ENCODE measurements at places on chromosomes 3 and 15.

GRCh38 chr3:82293435-82293834, 532.0 kb upstream of the GBE1 start:
- DNase-seq, result no peak

DNA sequence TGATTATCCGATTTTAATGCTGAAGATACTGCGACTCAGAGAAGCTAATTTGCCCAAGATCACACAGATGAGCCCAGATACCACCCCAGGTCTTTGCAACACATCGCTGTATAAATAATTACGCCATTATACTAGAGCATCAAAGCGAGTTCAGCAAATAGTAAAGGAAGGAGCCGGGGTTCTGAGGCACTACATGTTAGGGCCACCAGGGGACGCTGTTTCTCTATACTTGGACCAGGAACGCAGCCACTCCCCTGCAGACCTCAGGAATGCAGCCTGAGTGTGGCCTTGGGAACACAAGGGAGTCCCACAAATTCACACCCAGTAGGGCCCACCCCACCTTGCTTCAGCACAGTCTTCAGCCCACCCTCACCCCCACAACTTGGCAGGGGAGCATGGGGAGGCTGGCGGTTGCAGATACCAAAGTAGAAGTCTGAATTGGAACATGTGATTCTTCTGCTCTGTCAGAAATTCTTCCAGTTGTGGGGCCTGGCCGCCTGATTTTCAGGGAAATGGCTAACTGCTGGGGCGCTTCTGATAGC, 57.8 kb upstream of the RYK start:
- no peak for DNase-seq

- DNase-seq, result no peak
These were observed 84.4 kb downstream of the GPR156 start for GRCh38 chr3:120200493-120201235.

DNA sequence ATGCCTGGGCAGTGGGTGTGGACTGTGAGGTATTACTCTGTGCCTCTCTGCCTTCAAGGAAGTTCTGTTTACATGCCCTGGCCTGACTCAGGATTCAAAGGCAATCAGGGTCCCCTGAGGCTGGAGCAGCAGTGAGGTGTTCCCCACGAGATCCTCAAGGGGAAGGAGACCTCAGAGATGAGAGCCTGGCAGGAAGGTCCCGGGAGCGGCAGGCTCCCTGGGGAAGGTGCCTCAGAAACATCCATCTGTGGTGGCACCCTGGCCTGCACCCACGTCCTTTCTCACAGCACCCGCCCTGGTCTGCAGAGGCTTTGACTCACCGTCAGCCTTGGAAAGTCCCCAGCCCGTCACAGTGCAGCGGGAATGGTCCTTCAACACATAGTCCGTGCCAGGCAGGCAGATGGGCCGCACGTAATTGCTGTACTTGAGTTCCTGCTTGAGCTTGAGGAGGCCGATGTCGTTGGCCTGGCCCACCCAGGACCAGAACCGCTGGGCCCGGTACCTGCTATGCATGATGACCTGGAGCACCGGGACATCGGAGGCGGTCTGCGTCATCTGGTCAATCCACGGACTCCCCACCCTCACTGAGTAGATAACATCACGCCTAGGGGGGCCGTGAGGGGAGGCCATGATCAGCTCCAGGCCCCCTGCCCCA, 3.6 kb downstream of the PRSS50 start:
- no peak for DNase-seq

- no peak for DNase-seq
These were observed 41.4 kb downstream of the DNAJB8 start for GRCh38 chr3:128425142-128425845.

- no peak for DNase-seq
These were observed 32.5 kb downstream of the ARHGEF3 start for GRCh38 chr3:56769116-56769707.

DNA sequence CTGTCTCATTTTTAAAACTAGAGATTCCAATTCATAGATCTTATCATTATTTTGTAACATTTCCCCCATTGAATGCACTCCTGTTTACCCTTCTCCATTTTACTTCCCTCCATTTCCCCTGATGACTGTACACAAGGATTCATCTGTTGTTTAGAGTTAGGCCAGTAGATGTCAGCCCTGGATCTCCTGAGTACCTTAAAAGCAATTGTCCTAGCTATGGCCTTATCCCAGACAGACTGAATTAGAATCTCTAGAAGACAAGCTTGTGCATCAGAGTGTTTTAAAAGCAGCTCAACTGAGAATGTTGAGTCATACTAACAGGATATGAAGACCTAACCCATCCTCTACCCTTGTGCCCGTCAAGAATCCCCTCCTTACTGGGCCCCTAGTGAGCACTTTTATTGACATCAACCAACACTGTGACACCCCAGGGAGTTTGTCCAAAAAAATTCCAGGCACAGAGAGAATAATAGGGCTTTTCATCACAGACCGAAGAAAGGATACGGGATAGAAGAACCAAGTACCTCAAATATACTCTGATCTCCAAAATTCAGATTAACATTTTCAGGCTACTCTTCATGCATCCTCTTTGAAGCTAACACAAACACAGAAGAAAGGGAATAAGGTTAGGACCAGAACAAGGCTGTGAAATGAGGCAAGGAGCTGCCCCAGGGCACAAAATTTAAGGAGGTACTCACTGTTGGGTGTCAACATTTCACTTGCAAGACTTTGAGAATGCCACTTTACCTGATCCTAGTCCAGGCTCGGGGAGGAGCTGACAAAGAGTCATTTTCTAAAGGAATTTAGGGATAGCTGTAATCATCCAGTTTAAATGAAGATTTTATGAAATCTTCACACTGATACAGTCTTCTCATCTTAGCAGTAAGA, 17.1 kb downstream of the ZBED2 start:
- DNase-seq, result peak; percentile 47

- no peak for DNase-seq
These were observed 480.5 kb upstream of the CBLB start for GRCh38 chr3:106349191-106349881.

DNA sequence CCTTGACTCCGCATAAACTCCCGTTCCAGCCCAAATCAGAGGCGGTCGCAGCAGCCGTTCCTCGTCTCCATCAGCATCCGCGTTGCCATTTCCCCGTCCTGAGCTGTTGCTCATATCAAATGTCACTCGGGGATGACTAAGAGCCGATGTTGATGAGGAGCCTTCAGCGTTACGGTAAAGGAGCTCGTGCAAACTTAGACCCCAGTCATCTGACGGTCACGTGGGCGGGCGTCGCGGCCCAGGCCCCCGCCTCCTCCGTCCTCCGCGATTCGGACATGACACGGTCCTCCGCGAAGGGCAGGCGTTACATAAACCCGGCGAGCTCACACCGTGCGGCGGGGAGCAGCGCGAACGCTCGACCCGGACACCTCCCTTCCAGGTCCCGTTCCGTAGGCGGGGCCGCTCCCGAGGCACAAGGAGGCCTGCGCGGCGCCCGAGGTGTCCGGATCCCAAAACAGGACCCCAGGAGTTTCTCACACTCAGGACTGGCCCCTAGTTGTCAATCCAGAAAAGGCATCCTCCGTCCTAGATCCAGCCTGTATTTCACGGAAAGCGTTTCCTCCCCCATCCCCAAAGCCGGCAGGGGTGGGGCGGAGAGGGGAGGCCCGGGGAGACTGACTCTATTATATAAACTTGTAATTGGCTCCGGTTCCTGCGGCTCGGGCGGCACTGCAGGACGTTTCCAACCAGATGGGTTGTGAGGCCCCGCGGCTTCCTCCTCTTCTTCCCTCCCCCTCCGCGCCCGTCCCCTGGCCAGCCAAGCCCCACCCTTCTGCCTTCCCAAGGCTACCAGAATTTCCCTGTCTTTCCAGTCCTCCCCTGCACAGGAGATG, 100.0 kb upstream of the IGF1R start:
- DNase-seq, result no peak

DNA sequence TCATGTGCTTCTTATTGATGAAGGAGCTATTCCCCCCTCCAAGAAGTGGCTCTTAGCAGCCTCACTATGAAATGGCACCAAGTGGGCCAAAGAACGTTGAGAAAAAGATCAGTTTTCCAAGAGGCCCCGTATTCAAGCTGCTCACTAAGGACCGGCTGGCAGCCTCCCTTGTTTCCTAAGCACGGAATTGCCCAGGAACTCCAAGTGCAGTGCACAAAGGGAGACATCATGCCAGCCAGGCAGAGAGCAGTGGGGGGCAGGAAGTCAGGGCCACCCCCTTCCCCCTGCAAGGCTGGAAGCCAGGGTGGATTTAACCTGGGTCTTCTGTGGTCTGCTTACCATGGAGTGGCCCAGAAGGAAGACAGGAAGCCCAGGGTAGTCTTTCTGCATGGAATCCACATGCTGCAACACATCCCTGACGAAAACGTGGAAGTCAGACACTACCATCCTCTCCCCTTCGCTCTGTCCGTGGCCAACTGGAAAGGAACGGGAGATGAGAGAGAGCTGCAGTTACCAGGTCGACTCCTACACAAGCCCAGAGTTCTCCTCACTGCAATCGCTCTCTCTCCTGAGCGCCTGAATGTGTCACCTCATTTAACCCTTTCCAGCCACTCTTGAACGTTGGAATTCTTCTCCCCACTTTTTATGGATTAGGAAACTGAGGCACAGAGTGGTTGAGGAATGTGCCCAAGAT, 49.5 kb downstream of the ABTB1 start:
- no peak for DNase-seq

DNA sequence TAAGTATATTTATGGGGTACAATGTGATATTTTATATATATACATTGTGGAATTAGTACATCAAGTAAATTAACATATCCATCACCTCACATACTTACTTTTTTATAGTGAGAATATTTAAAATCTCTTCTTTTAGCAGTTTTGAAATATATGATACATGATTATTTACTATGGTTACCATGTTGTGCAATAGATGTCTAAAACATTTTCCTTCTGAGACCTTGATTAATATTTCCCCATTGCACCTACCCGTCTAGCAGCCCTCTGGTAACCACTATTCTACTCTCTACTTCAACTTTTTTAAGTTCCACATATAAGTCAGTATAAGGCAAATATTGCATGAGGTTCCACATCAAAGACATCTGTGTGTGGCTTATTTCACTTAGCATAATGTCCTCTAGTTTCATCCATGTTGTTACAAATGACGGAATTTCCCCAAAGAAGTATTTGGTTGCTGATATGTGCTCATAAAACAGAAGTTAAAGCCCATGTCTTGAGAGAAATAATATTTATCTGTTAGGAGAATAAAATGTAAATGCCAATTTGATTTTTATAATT, 29.6 kb upstream of the NFKBIZ start:
- no peak for DNase-seq

DNA sequence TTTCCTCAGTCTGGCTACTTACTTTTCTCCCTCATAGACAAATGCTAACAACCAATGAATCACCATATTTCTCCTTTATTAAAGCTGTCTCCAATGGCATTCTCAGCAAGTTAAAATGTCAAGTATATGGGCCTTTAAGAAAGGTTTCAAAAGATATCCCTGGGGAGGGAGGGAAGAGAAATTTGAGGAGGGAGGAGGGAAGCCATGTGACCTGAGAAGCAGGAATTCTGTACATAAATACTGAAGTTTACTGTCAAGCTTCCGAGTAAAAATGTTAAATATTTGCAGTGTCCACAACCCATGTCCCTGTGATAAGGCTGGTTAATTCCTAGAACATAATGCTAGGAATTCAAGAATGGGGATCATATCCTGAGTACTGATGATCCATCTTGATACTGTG, 175.9 kb downstream of the CNTN4 start:
- no peak for DNase-seq

GRCh38 chr15:79740561-79740960, 156.3 kb downstream of the MTHFS start:
- no peak for DNase-seq

DNA sequence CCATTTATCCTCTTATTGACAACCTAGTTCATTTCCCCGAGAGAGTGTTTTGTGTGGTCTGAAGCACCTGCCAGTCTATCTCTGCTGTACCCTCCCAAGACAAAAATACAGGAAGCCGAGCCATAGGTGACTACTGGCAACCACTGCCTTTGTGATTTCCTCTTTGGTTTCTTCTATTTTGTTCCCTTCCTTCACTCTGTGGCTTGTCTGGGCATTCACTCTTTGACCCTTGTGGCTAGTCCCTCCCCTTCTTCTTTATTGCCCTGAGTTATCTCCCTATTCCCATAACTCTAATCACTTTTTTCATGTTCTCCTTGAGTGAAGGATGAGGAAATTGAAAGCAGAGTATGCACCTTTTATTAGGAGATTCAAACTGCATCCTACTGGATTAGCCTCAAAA, at the start of gene ADGRG7:
Gene ADGRG7 (plus strand): TSS at position 297 of the 400 bp plus-strand sequence. CDS start 256 bp downstream, outside the sequence.
- no peak for DNase-seq

GRCh38 chr3:8365541-8365940, 136.1 kb upstream of the LMCD1 start:
- DNase-seq, result no peak

DNA sequence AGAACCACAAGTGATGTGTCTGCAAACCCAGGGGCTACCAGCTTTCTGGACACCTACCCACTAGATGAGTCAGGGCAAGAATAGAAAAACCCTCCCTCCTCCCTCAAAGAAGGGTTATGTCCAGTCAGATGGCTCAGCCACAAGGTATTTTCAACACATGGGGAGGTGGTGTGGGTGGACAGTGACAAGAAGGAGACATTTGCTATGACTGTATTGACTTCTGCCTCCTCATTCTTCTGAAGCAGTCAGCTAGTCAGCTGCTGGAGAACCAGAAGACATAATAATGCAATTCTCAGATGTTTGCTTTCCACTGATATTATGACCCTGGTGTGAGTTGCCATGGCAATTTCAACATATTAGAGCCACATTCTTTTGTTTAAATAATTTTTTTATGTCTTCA, 66.7 kb upstream of the GOLGA8B start:
- peak; percentile 66 for DNase-seq

DNA sequence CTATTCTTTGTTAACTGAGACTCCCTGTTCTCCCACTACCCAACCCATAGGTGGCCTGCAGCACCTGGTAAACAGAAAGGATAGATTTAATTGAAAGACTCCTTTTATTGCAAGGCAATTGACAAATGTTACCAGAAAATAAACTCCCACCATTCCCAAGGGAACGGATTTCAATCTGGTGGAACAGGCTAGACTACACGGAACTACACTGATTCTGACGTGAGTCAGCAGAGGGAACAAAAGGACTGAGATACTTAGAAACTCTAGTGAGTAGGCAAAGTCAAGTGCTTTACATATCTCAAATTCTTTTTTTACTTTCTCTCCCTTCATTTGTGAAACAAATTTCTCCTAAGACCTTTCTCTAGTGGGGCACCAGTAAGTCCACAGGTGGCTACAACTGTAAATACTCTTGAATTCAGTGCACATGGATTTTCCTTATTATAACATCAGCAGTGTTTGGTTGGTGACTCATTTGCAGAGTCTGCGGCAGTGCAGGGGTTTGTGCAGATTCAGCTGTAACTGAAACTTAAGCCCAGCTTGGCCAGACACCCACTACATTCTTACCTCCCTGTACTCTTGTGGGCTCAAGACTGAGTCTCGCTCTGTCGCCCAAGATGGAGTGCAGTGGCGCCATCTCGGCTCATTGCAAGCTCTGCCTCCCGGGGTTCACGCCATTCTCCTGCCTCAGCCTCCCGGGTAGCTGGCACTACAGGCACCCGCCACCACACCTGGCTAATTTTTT, 34.3 kb upstream of the PLSCR2 start:
- peak; percentile 67 for DNase-seq

- DNase-seq, result no peak
These were observed 1.1 kb upstream of the MUSTN1 start for GRCh38 chr3:52835766-52836470.

- no peak for DNase-seq
These were observed 57.6 kb upstream of the AZI2 start for GRCh38 chr3:28406241-28406640.

Measured in GM04503 (cell line).